CD4-positive, alpha-beta memory T cell (primary cell): ENCODE measurements at places on chromosomes 4 and X.
A peak's percentile ranks its signal among the peaks of the same experiment; 100 is the strongest.

DNA sequence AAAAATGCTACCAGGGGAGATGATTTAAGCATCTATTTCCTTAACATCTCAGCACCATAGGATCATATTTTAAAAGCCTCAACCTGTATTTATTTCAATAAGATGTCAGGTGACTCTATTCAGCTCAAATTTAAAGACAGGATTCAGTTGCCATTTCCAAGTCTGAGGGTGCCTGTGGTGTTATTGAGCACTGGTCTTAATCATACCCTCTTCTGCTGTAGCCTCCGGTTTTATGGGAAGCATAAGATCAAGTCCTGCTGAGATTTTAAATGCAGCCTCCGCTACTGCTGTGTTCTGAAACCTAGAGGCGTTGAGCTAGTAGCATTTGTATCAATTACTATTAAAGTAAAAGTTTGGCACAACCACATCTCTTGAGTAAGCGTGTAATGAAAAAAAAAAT, 185.7 kb upstream of the NWD2 start:
- DNase-seq: no peak

- DNase-seq: no peak
Observed at GRCh38 chr4:179584101-179584500, 2141.9 kb upstream of the AGA start.

- no peak for DNase-seq
Observed at GRCh38 chrX:35090801-35091200, 148.2 kb downstream of the FAM47B start.

DNA sequence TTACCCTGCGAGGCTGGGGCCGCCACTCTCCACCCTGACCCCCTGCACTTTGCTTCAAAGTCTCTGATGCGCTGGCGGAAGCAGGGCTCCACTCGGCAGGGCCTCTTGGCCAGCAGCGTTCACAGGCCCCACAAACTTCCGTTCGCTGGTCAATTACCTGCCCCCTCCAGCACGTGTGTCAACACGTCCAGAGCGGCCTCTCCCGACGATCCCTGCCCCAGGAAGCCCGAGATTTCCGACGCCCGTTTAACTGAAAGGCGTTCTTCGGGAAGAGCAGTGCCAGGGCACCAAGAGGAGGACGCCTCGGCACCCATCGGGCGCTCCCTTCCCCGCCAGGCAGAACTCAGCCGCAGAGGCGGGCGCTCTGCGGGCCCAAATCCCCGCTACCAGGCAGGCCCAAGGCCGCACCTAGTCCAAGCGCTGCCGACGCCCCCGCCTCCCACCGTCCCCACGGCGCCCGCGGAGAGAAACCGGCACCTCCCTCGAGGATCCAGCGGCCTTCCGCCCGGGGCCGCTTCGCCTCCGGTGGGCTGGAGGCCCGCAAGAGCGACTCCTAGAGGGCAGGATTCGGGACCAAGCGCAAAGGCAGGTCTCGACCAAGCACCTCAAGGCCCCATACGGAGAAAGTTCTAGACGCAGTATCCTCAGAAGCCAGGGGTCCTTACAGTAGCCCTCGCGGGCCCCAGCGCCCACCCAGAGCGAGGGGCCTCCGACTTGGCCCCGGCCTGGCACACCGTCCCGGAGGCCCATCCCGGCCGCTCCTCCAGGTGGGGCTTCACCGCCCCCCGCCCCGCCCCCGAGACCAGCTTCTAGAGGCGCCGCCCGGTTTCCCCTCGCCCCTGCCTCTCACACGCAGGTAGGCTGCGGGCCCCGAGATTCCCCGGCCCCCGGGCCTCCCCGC, 586 bp downstream of the BCAP31 start:
- peak; percentile 60 for DNase-seq

GRCh38 chr4:123749383-123749782, 352.8 kb downstream of the SPRY1 start:
- DNase-seq: no peak

DNA sequence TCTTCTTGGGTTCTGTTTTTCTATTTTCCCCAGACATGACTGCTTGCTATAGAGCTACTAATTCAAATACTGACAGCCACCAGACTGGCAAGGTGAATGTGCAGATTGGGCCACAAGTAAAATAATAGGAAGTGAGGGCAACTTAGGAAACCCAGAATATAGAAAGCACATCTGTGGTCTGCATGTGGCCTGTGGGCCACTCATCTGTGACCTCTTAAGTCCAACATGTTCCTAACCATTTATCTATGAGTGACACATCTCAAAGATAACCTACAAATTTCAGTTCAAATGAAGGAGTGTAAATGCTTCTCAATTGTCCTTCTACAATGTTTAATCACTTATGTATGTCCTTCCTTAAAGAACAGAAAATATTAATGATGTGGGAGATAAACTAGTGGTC, 128.9 kb downstream of the REELD1 start:
- no peak for DNase-seq

DNA sequence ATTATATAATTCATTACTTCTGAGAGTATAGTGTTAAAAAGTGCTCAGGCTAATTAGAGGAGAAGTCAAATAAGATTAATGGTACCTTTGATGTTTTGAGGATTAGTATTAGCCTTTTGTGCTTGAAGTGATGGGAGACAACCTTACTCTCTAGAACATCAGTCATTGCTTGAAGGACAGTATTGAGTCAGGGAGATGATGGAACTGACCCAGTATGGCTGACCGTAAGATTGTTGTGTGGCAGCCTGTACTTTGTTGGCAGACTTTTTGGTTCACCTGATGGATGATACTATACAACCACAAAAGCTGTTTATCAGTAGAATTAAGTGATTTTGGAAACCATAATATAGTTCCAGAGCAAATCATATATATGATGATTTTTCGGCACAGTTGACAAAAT, 9.9 kb downstream of the OGT start:
- DNase-seq: no peak

DNA sequence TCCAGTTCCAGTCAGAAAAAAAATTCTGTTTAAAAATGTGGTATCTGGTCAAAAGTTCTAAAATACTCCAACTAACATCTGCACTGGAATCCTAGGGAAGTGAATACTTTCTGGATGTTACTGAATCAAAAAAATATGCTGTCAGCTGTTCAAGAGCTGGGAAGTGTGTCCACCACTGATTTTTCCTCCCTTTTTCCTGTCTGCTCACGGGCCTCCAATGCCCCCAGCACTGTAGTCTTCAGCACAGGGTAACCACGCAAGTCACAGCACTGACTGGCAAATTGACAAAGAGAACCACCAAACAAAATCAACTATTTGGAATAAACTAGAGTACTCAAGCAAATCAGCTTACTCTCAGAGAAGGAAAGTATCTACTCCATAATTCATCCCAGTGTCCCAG, 9.9 kb downstream of the VEGFC start:
- no peak for DNase-seq
